Stimulated activated CD4-positive, alpha-beta T cell treated with anti-CD3 and anti-CD28 coated beads, Interleukin-15, amount 100 ng/mL, for 1 hour (primary cell): ENCODE measurements at places on chromosomes 3 and 15.

GRCh38 chr3:185353823-185354614 lies 8.9 kb upstream of the MAP3K13 start:
- peak; percentile 45 for DNase-seq

DNA sequence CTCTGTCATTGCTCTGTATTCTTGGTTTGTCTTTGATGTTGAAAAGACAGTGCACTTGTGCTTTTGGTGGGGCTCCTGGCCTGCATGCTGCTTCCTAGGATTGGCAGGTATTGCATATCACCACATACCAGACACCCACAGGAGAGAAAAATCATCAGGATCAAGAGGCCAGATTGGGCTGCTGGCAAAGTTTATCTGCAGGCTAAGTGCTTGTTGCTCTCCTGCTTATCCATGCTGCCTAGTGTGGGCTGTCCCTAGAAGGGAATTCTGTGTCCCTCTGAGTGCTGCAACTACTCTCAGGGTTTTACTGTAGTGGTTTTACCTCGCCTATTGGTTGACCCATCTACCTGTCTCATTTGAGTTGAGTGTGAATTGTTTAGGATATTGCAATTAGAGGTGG lies 833 bp upstream of the SLC22A13 start:
- DNase-seq = no peak

DNA sequence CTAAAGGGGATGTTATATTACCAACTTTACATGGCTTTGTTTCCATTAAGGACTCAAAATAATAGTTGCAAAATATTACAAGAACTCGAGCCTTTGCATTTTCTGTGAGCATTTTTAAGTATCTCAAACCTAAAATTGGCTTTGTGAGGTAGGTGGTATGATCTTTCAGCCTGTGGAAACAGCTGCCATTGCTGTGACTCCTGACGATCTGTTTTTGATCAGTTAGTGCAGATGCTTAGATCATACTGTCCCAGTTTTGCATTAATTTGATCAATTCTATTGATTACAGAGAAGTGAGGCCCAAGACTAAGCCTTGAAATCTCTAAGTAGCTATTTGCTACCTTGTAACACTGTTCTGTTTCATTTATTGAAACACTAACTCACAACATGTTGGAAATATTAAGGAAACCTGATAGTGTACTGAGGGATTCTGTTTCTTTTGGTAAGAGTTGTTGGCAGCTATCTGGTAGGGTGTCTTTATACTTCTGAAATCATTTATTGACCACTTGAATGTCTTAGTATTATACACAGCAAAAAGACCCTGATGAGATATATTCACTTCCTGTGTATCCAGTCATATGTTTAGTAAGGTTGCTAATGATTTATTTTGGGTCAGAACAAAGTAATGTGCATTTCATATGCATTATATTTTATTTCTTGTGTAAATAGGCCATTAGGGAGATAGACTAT lies 14.8 kb downstream of the SKIL start:
- DNase-seq = no peak

GRCh38 chr3:70298385-70298784 lies 14.1 kb downstream of the MDFIC2 start:
- DNase-seq = no peak

DNA sequence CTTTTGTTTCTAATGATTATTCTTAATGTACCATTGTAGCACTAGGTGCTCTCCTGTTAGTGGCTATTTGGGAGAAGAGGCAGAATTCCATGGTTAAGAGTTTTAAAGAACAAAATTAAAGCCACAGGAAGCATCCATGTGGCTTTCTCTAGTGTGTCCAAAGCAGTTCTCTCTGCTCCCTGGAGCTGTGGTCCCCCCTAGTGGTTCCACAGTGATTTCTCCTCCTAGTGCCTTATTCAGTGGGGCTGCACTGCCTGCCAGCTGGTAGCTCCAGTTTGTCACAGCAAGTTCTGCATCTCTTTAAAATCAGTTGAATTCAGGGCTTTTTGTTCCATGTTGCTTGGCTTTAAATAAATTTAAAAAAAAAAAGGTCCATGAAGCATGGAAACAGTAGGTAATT lies 39.6 kb upstream of the FAM98B start:
- no peak for DNase-seq

DNA sequence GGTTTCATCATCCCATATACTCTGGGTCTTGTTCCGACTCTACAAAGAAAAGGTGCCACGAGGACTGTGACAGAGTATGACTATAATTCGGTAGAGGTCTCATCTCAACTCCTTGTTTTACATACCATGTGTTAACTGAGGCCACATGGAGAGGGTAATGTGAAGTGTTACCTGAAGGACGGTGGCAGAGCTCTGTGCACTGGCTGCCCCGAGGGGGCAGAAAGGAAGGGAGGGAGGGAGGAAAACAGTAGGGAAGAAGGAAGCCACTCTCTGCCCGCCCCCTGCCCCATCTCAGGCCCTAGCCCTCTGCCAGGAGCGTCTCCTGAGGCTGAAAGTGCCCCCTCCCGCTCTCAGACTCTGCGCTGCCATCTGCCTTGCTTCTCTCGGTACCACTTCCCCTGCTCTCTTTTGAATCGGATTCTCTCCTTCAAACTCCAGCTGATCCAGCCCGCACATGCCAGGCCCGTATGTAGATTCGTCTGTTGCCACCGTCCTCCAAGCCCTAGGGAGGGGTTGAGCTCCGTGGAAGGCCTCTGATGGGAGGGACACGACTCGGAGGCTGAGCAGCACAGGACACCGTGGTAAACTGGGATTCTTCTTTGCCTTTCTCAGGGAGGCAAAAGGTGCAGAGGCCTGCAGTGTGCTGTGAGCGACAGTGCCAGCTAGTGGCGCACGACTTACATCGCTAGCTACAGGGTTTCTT lies 70.5 kb upstream of the ATP10A start:
- DNase-seq = peak; percentile 52

DNA sequence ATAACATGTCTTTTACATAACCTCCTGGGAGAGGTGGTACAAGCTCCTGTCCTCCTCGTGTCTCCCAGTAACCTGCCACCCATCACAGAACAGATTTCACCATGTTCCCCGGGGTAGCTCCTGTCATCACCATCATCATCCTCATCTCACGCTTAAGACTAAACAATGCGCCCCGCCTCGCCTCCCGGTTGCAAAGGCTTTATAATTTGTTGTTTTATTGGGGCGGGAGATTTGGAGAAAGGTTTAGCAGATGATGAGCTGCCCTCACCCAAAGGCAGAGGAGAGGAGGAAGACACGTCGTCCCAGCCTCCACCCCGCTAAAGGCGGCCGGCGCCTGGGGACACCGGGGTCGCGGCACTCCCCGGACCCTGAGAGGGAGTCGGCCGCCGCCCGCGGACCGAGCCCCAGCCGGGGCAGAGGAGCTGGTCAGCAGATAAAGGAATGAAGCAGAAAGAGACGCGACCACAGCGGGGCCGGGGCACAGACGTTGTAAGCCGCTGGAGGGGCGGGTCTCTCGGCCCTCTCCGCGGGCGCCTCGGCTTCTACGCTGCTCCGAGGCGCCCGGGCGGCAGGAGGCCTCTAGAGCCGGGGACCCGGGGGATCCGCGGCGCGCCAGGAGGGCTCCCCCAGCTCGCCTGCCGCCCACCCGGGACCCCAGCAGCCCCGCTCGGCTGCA lies 589 bp downstream of the HERC1 start:
- peak; percentile 3 for DNase-seq

DNA sequence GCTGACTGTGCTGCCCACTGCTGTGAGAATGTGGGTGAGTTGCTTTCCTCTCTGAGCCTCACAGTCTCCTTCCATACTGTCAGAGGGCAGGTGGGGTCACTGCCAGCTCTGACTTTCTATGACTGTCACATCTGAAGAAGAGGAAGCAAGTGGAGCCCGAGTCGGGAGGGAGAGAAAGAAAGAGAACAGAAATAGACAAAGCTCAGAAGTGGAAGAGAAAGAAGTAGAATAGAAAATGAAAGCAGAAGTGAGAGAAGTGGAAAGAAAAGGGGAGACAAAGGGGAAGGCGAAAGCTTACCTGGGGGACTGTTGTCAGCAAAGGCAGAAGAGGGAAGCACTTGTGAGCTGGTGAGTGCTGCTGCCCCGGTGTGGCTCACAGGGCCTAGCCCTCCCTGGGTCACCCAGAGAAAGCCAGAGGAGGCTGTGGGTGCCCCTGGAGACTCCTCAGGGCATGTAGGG lies 57.9 kb downstream of the EPHB1 start:
- no peak for DNase-seq

GRCh38 chr3:66297260-66297873 lies 76.6 kb downstream of the SLC25A26 start:
- no peak for DNase-seq

- DNase-seq = no peak
Measured at GRCh38 chr3:23662079-23662617, 143.6 kb upstream of the UBE2E1 start.

DNA sequence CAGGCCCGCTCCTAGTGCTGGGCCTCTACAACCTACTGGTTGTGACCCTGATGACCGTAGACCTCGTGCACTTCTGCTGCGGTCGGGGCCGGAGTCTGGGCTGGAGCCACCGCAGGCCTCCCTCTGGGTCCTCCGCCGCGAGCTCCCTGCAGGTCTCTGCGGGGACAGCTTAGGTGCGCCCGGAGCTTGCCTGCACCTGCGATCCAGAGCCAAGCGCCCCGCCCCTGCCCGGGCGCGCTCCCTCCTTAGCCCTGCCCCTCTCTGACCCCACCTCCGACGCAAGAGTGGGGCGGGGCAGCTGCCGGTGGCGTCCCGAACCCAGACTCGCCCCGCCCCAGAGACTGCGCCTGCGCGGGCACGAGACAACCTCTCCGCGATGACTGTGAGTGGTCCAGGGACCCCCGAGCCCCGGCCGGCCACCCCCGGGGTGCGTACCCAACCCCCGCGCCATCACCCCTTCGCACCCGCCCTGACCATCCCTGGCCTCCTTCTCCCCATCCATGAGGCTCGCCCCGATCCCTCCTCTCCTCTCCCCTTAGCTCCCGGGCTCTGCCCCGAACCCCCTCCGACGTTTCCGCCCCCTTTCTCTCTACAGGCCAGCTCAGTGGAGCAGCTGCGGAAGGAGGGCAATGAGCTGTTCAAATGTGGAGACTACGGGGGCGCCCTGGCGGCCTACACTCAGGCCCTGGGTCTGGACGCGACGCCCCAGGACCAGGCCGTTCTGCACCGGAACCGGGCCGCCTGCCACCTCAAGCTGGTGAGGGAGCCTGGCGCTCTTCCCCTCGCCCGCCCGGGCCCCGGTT lies at the start of gene UNC45A:
Gene UNC45A, plus strand, starts transcription at position 337 of the 803 bp plus-strand sequence. Its CDS starts 40 bp downstream, at position 377.
- peak; percentile 97 for DNase-seq

DNA sequence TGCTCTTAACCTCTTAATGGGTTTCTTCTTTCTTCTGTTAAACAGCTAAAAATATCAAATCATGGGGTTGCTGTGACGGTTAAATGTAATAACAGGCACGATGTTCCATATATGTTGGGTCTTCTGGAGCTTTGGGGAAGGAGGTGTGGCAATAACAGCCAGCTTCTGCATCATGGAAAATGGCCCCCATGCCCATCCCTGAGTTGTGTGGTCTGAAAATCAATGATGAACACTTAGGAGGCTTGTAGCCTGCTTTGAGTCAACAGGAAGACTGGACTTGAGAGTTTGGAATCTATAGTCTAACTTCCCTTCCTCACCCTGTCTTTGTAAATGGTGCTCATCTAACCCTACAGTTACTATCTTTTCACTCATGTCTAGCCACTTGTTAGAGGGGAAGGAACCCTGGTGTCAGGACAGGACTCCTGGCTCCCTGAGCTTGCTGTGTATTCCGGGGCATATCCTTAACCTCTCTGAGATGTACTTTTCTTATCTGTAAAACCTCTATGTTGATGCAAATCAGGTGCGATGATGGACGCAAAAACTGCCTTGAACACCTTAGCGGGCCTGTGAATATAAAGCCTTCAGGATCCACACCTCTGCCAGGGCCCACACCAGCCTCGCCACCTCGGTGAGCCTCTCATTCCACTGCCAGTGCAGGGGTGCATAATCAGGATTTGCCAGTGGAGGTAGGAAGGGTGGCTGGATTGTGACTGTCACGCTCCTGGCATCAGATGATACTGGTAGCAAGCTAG lies 27.5 kb downstream of the SMAD3 start:
- no peak for DNase-seq

GRCh38 chr3:38163841-38164642 lies 1.3 kb upstream of the OXSR1 start:
- no peak for DNase-seq

- no peak for DNase-seq
Measured at GRCh38 chr15:43998607-43999006, 171.8 kb downstream of the WDR76 start.

GRCh38 chr15:99095626-99096025 lies 9.3 kb upstream of the SYNM start:
- DNase-seq = no peak

GRCh38 chr3:5023777-5024346 lies 44.6 kb downstream of the BHLHE40 start:
- no peak for DNase-seq

GRCh38 chr15:49953421-49953820 lies 165.6 kb downstream of the ATP8B4 start:
- DNase-seq = no peak

DNA sequence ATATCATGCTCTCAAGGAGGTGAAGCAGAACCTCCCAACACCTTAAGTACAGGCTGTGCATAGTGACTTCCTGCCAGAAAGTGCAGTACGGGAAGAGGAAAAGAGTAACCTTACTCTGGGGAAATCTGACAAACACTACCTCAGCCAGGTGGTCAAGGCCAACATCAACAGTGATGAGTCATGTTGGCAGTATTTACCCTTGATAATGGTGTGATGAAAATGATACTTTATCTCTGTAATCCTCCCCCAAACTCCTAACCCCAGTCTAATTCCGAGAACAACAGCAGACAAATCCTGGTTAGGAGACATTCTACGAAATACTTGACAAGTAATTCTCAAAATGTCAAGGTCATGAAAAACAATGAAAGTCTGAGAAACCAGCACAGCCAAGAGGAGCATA lies 26.5 kb downstream of the ANKDD1A start:
- DNase-seq = no peak

GRCh38 chr15:75738014-75738646 lies 25.5 kb upstream of the CSPG4 start:
- no peak for DNase-seq

- DNase-seq = no peak
Measured at GRCh38 chr3:13462822-13463221, 17.3 kb upstream of the HDAC11 start.

DNA sequence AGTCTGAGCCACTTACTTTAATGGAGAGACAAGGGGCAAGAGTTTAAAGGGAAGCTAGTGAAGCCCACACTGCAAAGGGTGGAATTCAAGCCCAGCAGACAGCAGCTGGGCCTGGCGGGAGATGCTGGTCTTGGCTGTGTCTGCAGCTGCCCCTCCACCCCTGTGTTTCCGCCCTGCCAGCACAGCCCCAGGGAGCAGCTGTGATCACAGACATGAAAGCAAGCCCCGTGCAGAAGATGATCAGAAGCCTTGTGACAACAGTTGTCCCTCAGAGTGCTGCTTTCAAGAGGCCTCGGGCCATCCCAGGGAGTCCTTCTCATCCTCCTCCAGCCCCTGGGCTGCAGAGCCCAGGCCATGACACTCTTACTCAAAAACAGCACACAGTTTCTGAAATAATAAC lies 24.1 kb upstream of the SLC6A1 start:
- DNase-seq = no peak

DNA sequence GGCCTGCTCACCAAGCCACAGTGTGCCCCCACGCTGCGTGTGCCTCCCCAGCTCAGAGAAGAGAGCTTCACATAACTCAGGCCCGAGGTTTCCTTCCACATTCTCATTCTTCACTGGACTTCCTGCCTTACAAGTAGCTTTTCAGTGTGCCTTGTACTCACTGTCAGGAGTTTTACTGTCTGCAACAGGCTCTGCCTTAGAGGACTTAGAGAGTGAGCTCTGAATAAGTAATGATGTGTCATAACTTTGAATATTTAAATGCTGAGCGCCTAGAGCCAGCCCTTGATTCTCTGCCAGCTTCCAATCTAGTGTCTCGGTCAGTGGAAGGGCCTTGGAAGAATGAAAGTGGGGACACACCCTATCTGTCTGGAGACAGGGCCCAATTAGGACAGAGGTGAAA lies 41.8 kb downstream of the ITGB5 start:
- no peak for DNase-seq
